ENCODE measurements at places on chromosomes 7 and 10.

- DNase-seq = no peak
Measured at GRCh38 chr10:8504499-8504898, 450.0 kb downstream of the GATA3 start.

DNA sequence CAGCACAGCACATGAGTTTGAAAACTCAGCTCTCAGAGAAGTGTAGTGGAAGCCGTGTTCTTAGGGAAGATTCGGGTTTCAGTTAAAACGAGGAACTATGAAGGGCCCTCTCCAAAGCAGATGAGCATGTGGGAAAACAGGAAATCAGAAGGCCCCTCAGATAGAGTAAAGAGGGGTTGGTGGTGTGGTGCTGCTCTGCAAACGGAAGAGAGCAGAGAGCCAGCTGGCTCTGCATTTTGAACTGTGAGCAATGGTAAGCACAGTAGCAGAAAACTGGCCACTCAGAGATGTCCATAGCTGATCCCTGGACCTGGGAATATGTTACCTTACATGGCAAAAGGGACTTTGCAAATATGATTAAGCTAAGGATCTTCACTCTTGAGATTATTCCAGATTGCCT, 27.9 kb upstream of the CUL1 start:
- DNase-seq = no peak

DNA sequence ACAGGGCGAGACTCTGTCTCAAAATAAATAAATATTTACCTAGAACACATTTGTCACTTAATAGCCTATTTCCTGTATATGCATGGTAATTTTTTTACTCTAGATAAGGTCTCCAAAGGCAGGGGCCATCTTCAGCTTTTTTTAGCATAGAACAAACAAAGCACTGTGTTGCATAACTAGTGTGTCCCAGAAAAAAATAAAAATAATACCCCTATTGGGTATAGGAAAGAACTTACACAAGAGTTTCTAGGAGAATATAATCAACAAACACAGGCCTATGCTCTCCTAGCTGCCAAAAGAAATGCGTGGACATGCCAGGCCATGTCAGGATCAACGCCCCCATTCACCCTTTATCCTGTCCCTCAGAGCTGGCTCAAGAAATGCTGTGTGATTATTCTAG, 103.6 kb downstream of the PARD3 start:
- no peak for DNase-seq

DNA sequence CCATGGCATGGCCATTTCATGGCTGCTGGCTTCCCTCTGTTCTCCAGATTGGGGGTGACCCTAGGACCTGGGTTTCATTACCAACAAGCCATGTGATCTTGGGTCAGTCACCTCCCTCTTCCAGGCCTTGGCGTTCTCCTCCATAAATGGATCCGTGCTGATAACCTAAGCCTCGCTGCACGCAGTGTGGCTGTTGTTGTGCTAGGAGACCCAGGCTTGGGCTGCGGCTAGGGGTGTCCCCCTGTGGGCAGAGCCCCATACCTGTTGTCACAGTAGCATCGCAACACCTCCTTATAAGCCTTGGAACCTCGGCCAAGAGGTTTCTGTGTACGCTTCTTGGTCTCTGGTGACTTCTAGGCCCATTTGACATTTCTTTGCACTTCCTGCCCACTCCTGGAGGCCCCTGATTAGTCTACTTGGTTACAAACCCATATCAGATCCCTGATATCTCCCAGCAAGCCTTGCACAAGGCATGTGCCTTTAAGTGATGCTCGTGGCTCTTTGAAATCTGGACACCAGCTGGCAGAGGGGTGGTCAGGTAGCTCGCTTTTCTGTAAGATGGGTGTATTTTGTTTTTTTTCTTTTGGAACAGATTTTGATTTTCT, 23.6 kb downstream of the ZMIZ1 start:
- no peak for DNase-seq

- DNase-seq = no peak
Measured at GRCh38 chr7:50828116-50828515, 45.4 kb upstream of the GRB10 start.

DNA sequence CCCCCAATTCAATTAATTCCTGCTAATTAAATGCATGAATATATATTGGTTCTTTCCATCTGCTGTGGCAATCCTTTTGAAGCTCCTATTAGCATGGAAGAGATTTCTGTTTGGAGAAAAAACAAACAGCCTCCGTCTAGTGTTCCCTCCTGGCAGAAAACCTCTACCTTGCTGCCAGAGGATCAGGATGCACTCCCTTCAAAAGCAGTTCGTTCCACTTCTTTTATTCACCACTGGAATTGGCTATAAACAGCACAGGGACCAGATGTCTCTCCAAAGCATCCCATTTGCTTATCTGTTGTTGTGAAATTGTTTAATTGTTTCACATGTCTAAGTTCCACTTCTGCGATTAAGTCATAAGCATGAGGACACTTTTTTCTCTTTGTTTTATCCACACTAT, 77.8 kb upstream of the PTN start:
- DNase-seq = no peak

DNA sequence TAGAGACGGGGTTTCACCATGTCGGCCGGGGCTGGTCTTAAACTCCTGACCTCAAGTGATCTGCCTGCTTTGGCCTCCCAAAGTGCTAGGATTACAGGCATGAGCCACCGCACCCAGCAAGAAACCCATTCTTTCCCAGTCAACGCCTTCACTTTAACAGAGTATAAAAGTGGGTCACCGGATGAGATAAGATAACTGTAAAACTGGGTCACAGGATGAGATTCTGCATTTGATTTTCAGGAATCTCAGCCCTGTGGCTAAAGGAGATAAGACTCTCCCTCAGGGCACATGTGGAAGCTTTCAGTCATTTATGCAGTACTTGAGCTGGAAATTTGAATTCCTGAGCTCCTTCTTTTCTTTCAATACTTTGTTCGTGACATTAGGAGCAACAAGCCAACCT, 70.8 kb downstream of the LRRC17 start:
- no peak for DNase-seq

GRCh38 chr7:110854166-110854565, 236.8 kb upstream of the LRRN3 start:
- DNase-seq = no peak

- DNase-seq = no peak
Measured at GRCh38 chr7:140022582-140023211, 40.1 kb downstream of the PARP12 start.

GRCh38 chr10:7264313-7264756, 146.5 kb downstream of the SFMBT2 start:
- DNase-seq = no peak

DNA sequence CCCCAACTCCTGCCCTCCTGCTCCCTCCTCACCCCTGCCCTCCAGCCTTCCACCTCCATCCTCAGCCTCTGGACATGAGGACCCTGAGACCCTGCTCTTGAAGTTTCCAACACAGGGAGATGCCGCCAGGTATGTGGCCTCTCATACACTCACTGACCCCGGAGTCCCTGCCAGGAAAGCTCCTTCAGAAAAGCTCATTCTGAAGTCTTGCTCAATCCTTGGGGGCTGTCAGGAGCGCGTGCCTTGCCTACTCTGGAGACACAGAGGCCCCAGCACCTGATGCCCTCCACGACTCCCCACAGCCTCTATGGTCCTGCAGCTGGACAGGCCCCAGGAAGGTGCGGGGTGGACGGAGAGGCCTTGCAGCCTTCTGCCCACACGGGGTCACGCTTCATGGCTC, 11.0 kb downstream of the NUDT1 start:
- no peak for DNase-seq

GRCh38 chr7:20153567-20153966, 63.6 kb downstream of the MACC1 start:
- DNase-seq = no peak

- DNase-seq = peak; percentile 72
Measured at GRCh38 chr10:92691591-92692079, 1.9 kb downstream of the HHEX start.

GRCh38 chr10:113359655-113360054, 193.2 kb upstream of the HABP2 start:
- no peak for DNase-seq

DNA sequence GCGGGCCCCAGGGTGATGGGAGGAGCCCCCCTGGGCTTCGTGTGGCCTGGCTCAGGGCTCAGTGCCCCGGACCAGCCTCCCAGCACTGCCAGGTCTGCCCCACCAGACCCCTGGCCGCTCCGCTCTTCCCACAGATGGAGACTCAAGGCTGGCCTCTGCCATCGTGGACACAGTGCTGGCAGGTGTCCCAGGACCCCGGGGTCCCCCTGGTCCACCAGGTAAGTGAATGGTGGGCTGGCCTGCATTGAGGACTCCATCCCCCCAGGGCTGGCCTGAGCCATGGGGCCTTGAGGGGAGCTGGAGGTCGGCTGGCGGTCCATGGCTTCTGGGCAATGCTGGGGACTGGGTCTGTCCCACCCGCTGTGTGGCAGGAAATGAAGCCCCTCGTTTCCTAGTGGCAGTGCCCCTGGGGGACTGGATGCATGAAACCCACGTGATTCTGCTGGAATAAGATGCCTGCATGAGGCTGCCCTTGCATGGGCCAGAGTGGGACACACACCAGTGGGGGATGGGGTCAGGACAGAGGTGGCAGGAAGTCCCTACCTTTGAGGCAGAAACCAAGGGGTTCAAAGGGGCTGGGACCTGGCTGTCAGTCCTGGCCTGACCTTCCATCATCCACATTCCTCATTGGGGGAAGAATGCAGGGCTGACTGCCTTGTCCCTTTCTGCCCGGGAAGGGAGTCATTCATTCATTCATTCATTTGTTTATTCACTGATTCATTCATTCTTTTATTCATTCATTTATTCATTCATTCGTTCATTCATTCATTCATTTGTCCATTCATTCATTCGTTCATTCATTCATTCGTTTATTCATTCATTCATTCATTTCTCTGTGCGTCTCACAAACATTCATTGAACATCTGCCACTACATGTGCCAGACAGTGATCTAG, 81.8 kb downstream of the MYL10 start:
- DNase-seq = no peak

GRCh38 chr7:43470110-43470509, 112.8 kb upstream of the STK17A start:
- DNase-seq = no peak

- DNase-seq = no peak
Measured at GRCh38 chr7:111104710-111105109, 13.8 kb downstream of the LRRN3 start.

DNA sequence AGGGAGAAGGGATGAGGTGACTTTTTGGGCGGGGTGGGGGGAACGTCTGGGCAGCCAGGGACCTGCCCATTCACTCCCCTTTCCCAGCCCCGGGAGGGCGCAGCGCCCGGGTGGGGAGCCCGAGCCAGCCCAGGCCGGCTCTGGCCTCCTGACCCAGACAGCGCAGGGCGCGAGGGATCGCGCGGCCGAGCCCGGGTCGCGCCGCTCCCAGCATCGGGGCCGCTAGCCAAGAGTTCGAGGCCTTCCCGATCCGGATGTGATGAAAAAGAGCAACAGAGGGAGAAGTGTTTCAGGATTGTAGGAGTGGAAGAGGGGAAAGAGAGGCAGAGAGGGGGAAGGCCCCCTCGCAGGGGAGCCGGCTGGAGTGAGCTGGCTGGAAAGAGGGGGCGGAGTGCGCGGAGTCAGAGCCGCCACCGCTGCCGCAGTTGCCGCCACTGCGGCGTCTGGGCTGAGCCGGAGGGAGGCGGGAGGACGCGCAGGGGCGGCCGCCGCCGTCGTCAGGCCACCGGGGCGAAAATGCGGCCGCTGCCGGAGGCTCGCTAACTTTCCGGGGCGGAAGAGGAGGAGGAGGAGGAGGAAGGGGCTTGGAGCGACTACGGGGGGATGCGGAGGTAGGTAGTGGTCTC, at the start of gene MDFIC:
MDFIC (plus strand) TSS at position 69 of the 626 bp plus-strand sequence. CDS start 940 bp downstream, outside the sequence.
- peak; percentile 79 for DNase-seq

DNA sequence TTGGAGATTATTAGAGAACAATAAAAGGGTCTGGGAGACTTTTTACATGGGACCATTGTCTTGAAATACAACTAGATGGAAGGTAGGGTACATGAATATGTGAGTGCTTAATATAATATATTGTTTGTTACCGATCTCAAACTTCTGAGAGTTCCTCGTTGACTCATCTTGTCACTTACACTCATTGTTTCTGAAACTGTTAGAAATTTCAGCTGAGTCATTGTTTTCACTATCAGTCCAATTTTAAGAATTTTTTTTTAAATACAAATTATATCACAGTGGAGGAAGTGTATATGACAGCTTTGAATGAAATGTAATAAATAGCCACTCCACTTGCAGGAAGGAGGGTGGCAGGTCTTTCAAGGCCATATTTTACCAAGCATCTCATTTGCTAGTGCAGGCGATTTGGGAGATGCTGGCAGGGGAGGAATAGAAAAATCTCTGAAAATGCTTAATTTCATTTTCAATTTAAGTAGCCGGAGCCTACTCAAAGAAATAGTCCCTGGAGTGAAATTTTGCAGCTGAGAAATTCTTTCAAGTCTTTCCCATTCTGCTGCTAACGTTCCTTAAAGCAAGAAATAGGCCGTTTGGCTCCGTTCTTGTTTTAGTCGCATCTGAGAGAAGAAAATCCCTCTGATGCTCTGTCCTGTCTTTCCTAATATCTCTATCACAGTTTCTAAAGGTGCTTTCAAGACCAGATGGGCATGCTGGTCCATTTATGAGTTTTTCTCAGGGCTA, 1404.2 kb upstream of the CELF2 start:
- no peak for DNase-seq

DNA sequence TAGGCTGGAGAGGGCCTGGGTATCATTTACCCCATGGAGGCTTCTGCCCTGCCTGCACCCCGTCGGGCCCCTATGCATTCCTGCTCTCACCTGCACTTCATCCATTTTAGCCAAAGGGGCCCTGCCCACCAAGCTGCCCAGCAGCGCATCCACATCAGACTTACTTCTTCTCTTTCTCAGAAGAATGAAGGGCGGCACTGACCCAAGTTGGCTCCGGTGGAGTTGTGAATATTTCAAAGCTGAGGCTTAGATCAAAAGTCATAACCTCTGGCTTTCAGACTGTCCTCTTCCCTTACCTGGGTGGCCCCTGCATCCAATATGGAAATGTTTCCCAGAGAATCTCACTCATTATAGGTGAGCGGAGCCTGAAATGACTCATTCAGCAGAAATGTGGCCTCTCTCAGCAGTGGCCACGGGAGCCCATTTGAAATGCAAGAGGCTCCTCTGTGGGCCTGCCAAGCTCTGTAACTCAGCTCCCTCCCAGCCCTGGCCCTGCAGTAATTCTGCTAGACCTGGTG, 117.6 kb upstream of the TCF7L2 start:
- no peak for DNase-seq

- no peak for DNase-seq
Measured at GRCh38 chr10:5906651-5907050, 16.6 kb downstream of the FBH1 start.

GRCh38 chr7:125670926-125671572, 741.4 kb upstream of the POT1 start:
- DNase-seq = no peak

GRCh38 chr7:5063698-5064097, 18.0 kb downstream of the RBAK start:
- no peak for DNase-seq

GRCh38 chr10:8323428-8324054, 269.1 kb downstream of the GATA3 start:
- DNase-seq = no peak

DNA sequence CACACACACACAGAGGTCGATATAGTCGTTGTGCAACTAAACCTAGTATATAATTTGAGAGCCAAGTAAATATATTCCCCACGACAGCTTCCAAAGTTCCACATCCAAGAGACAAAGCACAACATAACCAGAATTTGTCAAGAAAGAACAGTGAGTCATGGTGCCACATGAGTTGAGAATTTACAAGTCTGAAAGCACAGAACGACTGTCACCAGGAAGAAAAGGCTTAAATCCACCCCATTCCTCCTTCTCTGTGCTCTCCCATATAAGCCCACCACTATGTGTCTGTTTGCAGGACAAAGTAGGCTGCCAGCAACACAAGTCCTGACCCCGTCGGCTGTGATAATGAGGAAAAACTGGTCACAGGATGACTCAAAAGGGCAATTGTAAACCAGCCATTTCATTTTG, 32.8 kb downstream of the GSAP start:
- no peak for DNase-seq

Data from ecto neural progenitor cell (in vitro differentiated cells).